ENCODE measurements at places on chromosomes 7 and 10.

DNA sequence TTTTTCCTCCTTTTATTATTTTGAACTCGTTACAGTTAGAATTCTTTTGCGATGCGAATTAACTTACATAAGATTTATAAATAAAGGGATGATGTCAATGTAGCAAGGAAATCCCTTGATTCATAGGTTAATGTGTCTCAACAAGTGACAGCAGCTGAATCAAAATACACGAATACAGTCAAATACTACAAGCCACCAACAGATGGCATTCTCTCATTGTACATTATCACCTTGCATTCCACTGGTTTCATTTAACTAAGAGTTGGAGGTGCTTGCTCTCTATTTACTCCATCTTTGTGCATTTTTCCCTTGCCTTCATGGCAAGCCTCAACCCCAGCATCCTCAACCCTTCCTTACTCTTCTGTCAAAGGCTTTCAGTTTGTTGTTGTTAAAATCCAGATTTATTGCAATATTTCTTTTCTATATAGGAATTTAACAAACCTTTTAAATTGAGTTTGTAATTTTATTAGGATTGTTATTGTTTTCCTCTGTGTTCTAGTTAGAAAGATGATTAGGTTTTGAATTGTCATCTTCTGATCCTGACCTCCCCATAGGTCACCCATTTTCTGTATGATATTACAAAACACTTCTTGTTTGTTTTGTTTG is 78.3 kb downstream of the SLC25A40 start:
- no peak for DNase-seq

DNA sequence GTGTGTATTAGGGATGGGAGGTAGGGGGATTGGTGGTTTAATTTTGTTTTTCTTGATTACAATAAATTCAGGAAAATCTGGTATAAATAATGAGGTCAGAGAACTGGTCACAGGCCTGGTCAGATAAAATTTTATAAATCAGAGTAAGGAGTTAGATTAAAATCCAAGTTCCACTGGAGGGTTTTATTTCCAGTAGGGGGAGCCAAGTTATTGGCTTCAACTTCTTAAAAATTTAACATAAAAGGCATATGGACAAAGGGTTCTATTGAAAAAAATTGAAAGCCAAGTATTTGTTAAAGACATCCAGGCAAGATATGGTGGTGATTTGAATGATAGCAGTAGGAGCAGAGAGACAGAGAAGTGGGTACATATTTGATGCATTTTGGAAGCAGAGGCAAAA is 763.3 kb downstream of the SORCS1 start:
- no peak for DNase-seq

- no peak for DNase-seq
These were observed 38.3 kb downstream of the JAKMIP3 start for GRCh38 chr10:132104062-132104461.

GRCh38 chr7:101622609-101623173 is 6.4 kb downstream of the MYL10 start:
- DNase-seq, result no peak

- DNase-seq, result no peak
These were observed 31.2 kb downstream of the WDR86 start for GRCh38 chr7:151378496-151379192.

- DNase-seq, result no peak
These were observed 106.5 kb upstream of the SEMA3C start for GRCh38 chr7:81025360-81025759.

- no peak for DNase-seq
These were observed 7.2 kb downstream of the ADCY1 start for GRCh38 chr7:45581271-45581780.
